ENCODE measurements at places on chromosomes 1 and 21. TPM values are rescaled to one million over a fixed set of nuclear protein-coding genes. Genes with fewer than 3 reads are reported as not detected.

LAMC1 gene
- 368 TPM for total RNA-seq

DCST2 gene
- 1.4 TPM for total RNA-seq

ARTN gene
- total RNA-seq = 0.39 TPM

CRP gene
- 3.6 TPM for total RNA-seq

BMP8B gene
- 6.2 TPM for total RNA-seq

Data from Calu3 (cell line).